ENCODE measurements at places on chromosomes 5 and 9. TPM values are rescaled to one million over a fixed set of nuclear protein-coding genes. Genes with fewer than 3 reads are reported as not detected.

DNA sequence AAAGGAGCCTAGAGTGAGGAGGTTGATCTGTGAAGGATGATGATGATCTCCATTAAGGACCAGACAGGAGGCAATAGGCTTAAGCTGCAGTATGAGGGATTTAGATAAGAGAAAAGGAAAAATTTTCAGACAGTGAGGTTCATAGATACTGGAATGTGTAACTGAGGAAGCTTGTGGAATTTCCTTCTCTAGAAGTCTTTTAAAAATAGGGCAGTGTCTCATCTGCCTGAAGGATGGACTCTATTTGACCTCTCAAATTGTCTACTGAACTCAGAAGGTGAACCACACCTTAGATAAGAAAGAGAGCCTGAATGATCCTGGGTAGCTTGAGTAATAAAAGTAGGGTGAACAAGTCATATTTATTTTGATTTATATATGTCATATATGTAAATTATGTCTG lies 148.2 kb upstream of the CDKN2B start:
- DNase-seq: no peak

DNA sequence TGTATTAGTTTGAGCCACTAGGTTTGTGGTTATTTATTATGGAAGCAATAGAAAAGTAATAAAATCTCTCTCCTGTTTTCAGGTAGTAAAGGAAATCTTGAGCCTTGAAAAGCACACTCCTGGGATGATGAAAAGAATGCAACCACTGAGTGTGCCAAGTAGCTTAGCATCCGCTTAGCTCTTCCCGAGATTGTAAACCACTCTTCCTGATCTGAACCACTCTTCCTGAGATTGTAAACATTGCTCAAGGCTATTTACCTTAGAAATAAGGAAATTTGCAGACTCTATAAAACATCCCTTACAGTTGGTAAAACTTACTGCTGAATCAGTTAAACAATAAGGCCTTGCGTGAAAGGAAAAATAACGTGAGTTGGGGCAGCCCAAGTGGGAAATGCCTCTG lies 17.4 kb upstream of the IL33 start:
- no peak for DNase-seq

DNA sequence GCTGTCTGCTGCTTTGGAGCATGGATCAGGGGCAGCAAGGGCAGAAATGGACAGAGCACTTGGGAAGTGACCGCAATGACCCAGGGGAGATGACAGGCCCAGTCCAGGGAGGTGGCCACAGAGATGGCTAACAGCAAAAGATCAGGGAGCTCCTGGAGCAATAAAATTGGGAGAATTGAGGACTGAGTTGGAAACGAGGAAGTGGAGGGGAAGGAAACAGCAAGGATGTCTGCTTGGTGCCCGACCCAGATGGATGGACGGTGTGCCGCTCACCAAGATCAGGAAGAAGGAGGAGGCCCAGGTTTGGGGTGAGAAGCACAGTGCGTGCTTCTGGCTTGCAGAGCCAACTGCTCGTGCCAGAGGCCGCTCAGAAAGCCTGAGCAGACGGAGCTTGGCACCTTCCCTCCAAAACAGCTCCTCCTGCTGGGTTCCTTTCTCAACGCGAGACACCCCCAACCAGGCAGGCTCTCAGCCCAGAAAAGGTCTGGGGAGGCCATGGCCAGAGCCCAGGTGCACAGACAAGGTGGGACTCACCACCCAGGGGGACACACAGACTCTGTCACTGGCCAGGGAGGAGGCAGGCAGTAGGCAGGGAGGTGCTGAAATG lies 1.7 kb upstream of the SLC34A1 start:
- DNase-seq: no peak

Gene PCDHGA8
- 0.69 TPM for total RNA-seq

Gene RANBP3L
- under 0.01 TPM for total RNA-seq

Gene GDA
- total RNA-seq: 14.6 TPM

Gene AIF1L
- total RNA-seq: 450 TPM

Gene FOXD4L5
- total RNA-seq: 0.17 TPM

Measured in renal cortical epithelial cell (primary cell).